Stimulated activated effector memory CD8-positive, alpha-beta T cell treated with anti-CD3 and anti-CD28 coated beads, Interleukin-12 subunit alpha, Interleukin-12 subunit beta, amount 100 ng/mL, for 72 hours (primary cell): ENCODE measurements at places on chromosomes 7 and 10.
A peak's percentile ranks its signal among the peaks of the same experiment; 100 is the strongest.

DNA sequence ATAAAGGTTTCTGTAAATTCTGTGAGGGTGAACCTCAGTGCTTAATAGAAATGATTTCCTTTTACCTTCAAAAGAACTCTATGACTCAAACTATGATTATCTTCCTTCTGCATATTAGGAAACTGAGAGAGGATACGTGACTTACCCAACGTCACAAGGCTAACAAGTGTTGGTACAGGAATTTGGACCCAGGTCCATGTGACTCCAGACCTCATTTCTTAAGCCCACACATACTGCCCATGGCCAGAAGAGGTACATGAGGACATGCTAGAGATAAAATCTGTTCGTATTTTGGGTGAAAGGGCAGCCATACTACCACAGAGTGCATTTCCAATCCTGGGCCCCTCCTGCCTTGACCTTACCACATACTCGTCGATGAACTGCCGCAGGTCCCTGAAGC, 61.5 kb upstream of the TM9SF3 start:
- DNase-seq = no peak

DNA sequence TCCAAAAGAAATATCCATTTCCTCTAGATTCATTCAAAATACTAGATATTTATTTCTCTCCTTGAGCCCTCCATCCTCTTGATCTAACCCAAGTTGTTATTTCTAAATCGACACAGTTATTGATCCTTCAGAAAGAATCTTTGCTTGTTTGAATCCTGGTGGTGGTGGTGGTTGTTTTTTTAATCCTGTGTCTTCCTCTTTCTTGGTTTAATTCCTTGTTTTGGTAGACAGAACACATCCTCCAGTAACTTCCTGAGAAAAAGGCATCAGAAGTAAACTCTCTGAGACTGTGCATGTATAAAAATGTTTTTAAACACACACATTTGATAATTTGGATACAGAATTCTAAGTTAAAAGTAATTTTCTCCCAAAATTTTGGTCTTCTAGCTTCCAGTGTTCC, 49.9 kb downstream of the SIRT1 start:
- DNase-seq = no peak

DNA sequence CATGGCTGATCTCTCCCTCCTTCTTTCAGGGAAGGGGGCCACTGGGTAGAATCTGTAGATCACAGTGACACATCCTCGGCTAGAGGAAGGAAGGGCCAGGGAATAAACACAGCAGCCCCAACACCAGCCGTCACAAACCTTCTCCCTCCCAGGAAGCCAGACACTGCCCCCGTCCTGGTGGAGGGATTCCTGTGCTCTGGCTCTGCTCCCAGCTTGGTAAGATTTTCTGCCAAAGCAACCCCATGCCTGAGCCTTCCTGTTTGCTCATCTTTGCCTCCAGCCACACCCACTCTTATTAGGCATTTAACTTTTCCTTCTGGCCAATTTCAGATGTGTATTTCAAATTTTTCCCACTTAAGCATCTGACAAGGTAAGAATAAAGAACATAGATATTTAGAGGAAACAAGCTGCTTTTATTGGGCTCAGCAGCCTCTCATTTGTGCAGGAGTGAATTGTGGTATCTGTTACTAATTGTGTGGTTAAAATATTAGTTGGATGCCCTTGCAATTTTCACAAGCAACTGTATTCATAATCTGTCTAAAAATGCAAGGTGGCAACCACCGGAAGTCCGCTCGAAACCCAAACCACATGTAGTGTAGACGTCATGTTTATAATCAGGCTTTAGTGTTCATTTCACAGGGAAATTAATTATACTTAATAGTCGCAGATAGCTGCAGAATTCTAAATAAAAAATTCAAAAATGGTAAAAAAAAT, 13.2 kb upstream of the NPS start:
- DNase-seq = no peak

GRCh38 chr7:142443216-142444010, 185.6 kb upstream of the PRSS58 start:
- DNase-seq = no peak

DNA sequence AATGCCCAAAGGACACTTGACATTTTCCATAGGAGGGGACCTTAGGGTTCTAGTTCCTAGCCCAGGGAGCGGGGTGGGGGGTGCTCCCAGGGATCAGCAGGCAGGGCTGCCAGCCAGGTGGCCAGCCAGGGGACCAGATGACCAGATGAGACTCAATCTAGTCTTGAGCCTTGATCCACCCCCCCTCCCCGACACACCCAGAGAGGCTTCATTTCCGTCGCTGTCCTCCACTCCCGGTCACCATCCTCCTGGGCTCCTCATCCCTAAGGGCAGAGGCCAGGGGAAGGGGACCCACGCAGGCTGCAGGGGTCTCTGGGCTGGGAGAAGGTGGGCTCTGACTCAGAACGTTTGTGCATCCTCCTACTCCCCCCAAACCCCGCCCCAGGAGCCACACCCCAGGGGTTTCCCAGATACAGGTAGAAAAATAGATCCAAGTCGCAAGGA, 1.0 kb downstream of the STX1A start:
- no peak for DNase-seq

DNA sequence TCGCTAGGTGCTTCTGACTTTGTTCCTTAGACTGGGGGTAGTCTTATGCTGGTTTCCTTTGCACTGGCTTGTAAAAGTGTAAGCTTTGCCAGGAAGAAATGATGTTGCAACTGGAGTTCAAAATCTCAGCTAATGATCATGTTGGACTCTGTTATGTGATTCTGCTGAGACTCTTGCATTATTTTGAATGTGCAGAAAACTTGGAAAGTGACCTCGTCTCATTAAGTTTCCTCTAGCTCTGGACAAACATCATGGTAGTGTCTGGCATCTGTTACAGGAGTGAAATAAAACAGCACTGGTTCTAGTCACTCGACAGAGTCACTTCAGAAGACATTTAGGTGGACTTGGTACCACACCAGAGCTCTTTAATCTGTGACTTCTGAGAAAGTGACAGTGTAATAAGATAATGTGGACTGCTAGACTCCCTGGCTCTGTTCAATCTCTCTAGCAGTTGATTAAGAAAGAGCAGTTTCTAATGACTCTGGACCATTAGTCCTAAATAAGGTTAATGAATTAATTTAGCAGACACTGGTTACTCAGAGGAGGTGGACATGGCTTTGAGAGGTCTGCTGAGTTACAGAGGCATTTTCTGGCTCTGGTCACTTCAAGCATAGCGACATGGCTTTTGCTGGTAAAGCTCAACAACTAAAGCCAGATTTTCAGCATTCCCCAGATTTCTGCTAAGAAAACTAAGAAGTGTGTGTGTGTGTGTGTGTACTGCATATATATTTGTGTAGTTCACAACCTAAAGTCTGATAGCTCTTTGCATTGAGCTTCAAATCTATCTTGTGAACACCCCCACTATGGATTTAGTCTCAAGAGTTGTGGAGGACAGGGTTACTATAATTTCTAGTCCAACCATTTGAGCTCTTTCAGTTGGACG, 2.0 kb downstream of the NRP1 start:
- DNase-seq = no peak

DNA sequence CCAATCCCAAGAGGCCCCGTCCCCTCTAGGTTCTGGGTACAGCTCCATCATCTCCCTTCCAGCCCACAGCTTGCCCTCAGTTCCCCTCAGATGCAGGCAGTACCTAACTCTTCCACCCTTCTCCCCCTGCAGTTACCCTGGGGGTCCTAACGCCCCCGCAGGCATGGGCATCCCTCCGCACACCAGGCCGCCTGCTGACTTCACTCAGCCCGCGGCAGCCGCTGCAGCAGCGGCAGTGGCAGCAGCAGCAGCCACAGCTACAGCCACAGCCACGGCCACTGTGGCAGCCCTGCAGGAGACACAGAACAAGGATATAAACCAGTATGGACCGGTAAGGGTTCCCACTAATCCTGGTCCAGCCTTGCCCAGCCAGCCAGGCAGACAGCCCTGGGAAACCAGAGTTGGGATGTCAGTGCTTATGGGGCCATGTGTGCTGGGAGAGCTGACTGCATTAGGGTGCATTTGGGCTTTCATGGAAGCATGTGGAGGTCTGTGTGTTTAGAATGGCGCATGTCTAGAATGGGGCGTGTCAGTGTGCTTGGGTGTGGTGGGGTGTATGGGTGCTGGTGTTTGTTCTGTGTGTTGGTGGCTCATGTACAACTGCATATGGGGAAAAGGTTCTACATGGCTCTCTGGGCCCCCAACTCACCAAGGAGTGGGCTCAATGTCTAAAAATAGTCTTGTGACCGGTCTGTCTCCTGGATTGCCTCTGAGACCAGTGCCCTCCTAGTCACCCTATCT, 55.1 kb upstream of the PPIF start:
- DNase-seq = no peak

- no peak for DNase-seq
Observed at GRCh38 chr10:24904824-24905223, 47.6 kb downstream of the PRTFDC1 start.

GRCh38 chr7:105673367-105674084, 92.2 kb upstream of the EFCAB10 start:
- DNase-seq = no peak

GRCh38 chr7:156919132-156919713, 26.2 kb upstream of the LMBR1 start:
- no peak for DNase-seq

GRCh38 chr7:53318566-53318965, 283.1 kb downstream of the POM121L12 start:
- DNase-seq = no peak

DNA sequence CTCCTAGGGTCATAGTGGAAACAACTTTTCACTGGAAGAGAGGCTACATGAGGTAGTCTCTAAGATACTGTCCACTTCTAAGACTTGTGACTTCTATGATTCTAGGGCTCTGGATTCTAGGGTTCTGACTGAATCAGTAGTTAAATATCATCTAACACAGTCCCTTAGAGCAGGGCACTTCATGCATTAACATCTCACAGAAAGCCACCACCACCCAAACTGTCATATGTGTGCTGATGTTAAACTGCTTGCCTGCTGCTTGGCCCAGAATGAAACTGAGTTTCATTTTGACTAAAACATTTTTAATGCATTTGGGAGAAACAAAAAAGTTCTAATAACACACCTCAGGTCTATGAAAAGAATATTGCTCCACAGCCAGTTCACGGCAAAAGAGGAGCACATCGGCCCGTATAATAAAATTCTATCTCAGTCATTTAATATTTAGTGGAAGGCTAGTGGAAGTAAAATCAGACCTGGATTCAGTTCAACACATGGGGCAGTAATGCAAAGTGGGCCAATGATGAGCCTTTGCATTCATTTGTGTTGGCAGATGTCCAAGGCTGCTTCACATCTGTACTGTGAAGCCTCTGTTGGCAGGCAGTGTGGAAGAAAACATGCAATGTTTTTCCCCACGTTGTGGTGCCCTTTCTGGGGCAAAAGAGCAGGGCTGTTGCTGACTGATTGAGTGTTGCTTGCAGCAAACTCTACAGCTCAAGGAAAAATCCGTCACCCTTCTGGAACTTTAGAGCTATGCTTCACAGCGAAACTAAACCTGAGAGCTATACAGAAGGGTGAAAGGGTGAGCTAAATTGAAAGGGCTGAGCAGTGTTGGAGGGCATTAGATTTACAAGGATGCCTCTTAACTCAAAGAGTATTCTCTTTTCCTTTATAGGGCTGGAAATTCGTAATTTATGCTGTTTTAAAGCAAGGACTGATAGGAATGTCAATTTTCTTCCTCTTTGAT, 33.5 kb upstream of the AUTS2 start:
- DNase-seq = no peak

GRCh38 chr10:33381451-33382215, 47.2 kb upstream of the NRP1 start:
- no peak for DNase-seq

- no peak for DNase-seq
Observed at GRCh38 chr7:105011141-105011830, 2.7 kb upstream of the KMT2E start.

- no peak for DNase-seq
Observed at GRCh38 chr7:2488681-2489080, 12.5 kb upstream of the GRIFIN start.

DNA sequence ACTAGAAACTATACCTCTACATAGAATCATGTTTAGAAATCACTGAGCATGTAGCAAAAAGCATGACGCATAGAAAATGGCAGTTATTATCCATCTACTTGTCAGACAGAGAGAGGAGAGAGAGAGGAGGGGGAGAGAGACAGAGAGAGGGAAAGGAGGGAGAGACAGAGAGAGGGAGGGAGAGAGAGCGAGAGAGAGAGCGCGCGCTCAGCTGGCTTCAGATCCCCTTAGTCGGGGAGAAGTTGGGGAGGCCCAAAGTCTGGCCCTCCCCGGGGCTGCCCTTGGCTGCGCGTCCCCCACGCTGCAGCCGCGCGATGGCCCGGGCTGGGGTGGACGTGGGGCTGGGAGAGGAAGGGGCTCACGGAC, 37.0 kb downstream of the CNPY1 start:
- DNase-seq = no peak

- no peak for DNase-seq
Observed at GRCh38 chr10:27568196-27569175, 64.4 kb downstream of the RAB18 start.

GRCh38 chr7:584122-584465, 64.4 kb upstream of the PDGFA start:
- DNase-seq = peak; percentile 60

DNA sequence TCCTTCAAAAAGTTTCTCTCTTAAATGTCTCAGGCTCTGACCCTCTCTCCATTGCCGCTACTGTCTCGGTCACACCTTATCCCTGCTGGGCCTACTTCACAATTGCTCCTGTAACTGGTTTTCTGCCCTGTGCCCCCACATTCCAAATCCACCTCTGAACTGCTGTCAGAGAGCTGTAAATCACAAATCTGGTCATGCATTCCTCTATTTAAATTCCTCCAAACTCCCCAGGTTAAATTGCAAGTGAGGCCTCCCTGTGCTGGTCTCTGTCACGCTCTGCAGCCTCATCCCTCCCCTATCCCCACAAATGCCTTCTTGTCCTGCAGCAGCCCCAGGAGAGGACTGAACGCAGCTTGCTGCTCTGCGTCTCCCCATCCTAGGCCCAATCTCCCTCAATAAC, 40.4 kb upstream of the CDCA7L start:
- no peak for DNase-seq

DNA sequence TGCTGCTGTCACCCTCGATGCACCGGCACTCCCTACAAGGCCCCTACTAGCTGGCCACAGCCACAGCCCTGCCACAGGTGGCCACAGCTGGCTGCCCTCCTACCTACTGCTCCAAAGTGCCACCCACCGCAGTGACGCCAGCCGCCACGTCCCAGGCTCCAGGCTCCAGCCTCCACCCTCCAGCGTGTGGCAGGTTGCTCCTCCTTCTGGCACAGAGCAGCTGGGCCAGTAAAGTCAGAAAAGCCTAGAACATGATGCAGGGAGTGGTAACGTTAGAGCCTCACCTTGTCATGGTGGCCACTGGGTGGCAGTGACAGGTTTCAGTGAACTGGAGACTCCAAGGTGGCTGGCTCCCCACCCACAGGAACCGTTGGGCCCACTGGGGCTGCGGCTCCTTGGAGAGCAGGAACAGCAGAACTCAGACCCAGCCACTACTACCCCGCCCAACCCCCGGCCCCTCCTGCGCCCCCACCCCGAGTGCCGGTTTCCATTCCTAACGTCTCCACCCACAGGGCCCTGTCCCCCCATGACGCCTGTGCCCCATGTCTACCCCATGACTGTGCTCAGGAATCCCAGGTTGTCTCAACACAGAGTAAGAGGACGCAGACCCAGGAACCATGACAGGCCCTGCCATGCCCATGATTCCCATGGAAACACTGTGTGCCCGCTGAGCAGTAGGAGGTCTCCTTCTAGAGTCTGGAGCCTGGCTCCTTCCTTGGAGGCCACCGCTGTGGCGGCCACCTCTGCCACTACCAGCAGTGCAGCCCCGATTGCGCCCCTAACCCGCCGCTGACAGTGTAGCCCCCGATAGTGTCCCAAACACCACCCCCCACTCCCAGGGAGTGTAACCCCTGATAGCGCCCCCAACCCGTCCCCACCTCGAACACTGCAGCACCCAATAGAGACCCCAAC, 52.3 kb upstream of the ZNF33B start:
- no peak for DNase-seq

GRCh38 chr10:42428534-42428933, 209.8 kb downstream of the ZNF33B start:
- no peak for DNase-seq
